Stimulated activated CD4-positive, alpha-beta T cell treated with anti-CD3 and anti-CD28 coated beads, Interleukin-4, amount 100 ng/mL, for 1 hour (primary cell): ENCODE measurements at places on chromosomes 6 and 20.
A peak's percentile ranks its signal among the peaks of the same experiment; 100 is the strongest.

DNA sequence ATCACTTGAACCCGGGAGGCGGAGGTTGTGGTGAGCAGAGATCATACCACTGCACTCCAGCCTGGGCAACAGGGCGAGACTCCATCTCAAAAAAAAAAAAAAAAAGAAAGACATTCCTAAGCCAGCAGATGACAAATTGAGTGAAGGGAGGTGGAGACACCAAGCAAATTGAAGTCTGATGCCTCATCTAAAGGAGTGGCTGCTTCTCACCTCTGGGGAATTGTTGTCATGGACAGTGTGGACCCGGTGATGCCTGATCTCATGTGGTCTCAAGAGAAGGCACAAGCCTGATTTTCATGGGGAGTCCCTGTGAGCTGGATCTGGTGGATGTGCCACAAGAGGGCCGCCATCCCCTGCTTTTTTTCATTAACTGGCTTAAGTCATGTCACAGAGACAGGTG lies 272.0 kb downstream of the ZNF217 start:
- DNase-seq, result no peak

- no peak for DNase-seq
These were observed 14.7 kb downstream of the LRRC73 start for GRCh38 chr6:43495409-43495941.

DNA sequence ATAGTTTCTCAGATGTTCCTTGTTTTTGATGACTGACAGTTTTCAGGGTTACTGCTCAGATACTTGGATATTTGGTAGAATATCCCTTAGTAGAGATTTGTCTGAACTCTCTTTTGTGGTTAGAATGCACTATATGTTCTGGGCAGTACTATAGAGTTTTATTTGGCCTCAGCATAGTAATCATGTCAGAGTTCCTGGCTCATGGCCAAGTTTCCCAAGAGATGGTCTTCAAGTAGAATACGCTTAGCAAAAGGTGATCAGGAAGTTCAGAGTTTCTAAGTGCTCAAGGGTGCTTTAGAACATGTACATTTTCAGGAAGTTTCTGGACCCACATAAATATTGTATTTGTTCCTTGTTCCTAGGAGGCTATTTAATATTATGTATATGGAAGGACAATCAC lies 1209.7 kb upstream of the GJE1 start:
- DNase-seq, result no peak

DNA sequence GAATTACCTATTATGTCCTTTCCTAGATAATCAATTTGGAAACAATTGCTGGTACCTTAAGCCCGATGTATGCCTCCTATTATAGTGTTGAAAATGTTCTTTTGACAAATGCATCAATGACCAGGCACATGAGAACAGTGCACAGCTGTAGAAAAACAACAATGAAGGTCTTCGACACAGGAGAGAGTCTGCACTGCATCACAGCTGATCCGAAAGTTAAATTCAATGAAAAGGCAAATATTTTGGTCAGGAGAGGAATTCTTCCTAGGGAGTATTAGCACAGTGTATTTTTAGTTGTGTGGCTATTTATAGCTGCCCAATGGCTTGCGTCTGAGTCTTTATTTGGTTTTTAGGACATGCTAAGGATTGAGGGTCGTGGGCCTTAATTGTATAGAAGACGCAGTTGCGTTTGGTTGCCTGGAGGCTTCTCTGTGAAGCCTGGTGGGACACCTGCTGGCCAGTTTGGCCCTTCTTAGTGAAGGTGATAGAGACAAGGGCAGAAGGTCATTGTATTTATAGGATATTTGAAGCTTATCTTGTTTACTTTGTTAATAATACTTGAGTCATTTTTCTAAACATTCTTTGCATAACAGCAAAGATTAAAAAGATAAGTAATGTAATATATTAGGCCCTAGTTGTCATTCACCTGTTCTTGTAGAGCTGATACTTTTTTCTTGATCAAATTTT lies 72.3 kb downstream of the CDYL start:
- peak; percentile 6 for DNase-seq

DNA sequence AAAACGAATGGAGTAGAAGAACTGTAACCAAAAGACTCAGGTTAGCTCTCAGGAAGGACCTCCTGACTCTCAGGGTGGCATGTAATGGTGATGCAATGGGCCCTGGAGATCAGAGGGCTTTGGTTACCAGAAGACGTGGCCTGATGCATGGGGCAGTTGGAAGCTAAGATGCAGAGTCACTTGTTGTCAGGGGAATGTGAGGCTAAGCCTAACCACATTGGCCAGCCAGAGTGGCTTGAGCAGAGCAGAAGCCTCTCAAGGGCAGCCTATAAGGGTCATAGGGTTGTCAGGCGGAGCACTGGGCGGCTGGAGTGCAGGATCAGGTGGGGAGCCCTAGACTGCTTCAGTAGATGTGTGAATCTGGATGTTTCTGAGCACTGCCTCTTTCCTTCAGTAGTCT lies 5.9 kb downstream of the CNBD2 start:
- no peak for DNase-seq

DNA sequence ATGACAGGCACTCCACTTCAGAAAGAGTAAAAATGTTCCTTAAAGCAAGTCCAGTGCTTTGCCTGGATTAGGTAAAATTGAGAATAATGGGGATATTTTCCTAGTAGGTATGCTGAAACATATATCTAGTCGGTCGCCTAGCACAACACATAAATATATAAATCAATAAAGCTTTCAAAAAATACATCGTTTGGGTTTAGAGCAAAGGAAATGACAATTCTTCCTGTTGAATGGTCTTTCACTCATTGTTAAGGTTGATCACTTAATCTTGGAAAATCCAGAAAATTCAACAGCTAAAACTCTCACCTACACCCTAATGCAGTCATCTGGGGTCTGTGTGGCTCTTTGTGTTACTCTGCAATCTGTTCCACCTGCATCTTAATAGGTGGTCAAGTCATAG lies 13.9 kb downstream of the HAO1 start:
- no peak for DNase-seq

- DNase-seq, result no peak
These were observed 2.2 kb upstream of the CENPB start for GRCh38 chr20:3788685-3789155.

DNA sequence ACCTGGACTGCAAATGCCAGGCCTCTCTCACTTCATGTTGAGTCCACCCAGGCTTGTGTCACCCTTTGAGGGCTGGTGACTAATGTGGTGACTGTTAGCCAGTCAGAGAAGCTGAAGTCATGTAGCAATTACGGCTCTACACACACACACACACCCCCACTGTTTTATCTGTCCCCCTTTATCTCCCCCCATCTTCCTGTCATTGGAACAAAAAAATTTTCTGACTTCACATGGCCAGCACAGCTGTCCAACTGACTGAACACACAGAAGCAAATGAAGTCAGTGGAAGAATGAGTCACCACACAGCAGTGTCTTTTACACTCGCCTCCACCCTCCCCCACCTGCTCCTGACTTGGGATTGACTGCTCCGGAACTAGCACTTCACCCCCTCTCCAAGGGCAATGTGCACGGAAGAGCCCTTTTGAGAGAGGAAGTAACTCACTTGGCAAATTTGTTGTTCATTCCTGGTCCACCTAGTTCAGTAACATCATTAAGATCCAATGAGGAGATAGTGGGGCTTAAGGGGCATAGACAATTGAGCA lies 198.0 kb downstream of the RNF144B start:
- no peak for DNase-seq

GRCh38 chr6:105573138-105573537 lies 170.3 kb upstream of the PREP start:
- DNase-seq, result no peak

- no peak for DNase-seq
These were observed 54.9 kb downstream of the CPNE5 start for GRCh38 chr6:36784376-36784636.

GRCh38 chr6:32709625-32710024 lies 31.6 kb upstream of the HLA-DQA2 start:
- DNase-seq, result no peak

DNA sequence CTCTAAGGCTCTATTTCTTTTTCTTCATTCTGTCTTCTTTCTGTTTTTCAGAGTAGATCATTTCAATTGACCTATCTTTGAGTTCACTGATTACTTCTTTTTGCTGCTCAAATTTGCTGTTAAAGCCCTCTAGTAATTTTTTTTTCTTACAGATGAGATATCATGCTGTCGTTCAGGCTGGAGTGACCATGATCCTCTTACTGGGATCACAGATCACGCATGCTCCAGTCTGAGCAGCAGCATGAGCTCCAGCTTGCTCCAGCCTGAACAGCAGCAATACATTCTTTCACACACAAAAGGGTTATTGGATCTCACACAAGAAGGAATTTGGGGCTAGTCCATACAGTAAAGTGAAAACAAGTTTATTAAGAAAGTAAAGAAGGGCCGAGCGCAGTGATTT lies 12.3 kb upstream of the TRIM38 start:
- no peak for DNase-seq

DNA sequence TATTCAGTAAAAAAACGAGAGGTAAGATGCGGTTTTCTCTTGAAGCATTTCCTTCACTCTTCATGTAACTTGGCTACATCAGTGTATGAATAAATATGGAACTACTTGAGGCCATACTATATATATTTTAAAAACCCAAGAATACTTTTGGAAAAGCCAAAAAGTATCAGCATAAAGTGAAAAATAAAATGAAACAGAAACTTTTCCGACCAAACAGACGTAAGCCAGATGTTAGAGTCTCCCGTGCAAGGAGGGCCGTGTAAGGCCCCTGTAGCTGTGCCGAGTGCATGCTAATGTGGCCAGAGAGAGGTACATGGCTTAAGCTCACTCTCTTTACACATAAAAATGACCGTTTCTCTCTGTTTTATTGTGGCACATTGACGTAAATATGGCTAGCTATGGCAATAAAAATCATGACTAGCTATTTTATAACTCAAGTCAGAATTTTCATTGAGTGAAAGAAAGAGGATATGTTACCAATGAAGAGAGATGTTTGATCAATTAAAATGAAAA lies 140.1 kb upstream of the GMDS start:
- DNase-seq, result no peak

DNA sequence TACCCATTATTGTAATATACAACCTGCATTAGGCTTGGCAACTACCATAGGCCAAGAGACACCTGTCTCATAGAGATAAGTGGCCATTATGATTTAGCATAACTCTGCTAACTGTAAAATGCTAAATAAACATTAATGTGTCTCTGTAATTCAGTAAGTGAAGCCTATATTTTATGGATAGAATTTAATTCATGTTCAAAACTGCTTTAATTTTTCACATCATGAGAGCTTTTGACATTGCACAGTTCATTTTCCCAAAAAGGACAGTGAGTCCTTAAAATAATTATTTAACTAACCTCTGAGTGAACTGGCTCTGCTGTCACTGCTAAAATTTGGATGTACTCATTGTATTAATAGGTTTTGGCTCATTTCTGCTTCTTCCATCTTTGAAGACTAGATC lies 41.4 kb upstream of the TMX4 start:
- no peak for DNase-seq

DNA sequence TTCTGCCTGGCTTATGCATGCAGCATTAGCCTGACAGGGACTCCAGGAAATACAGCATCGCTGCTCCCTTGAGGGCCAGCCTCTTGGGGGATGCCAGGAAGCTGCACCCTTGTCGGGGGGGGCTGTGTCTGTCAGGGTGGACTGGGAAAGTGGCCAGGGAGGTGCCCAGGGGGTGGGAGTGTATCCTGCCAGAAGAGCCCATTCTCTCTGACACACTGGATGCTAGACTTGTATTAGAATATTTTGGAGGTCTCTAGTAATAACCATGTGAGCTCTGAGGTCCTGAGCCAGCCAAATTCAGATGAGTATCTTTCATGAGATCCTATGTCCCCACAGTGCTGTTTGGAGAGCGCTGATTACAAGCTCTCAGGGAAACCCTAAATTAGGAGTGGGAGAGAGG lies 89.1 kb downstream of the MYLK4 start:
- no peak for DNase-seq

DNA sequence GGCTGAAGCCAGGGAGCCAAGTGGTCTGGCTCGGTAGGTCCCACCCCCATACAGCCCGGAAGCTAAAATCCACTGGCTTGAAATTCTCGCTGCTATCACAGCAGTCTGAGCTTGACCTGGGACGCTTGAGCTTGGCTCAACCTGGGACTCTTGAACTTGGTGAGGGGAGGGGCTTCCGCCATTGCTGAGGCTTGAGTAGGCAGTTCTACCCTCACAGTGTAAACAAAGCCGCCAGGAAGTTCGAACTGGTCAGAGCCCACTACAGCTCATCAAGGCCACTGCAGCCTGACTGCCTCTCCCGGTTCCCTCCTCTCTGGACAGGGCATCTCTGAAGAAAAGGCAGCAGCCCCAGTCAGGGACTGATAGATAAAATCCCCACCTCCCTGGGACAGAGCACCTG lies 1337.7 kb downstream of the HACE1 start:
- DNase-seq, result no peak

DNA sequence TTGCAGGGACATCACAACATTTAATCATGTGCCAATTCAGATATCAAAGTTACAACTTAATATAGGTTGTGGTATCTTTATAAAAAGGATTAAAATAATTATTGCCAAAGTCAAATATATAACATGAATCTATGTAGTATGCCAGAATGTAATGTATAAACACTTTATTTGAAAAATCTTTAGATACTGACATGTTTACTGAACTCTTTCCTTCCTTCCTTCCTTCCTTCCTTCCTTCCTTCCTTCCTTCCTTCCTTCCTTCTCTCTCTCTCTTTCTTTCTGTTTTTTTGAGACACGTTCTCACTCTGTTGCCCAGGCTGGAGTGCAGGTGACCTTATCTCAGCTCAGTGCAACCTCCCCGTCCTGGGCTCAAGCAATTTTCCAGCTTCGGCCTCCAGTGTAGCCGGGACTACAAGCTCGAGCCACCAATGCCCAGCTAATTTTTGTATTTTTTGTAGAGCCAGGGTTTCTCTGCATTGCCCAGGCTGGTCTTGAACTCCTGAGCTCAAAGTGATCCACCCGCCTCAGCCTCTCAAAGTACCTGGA lies 496.8 kb upstream of the CITED2 start:
- no peak for DNase-seq

DNA sequence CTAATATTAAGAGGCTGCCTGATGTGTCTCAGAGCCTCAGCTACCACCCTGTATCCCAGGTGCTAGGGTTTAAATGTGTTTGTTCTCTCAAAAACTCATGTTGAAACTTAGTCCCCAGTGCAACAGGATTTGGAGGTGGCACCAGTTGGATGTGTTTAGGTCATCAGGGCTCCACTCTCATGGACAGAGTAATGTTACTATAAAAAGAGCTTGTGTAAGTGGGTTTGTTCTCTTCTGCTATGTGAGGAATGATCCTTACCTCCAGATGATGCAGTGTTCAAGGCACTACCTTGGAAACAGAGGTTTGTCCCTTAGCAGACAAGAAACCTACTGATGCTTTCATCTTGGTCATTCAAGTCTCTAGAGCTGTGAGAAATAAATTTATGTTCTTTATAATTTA lies 164.9 kb upstream of the EPHA7 start:
- DNase-seq, result no peak

GRCh38 chr20:49281059-49281912 lies 3.4 kb upstream of the ZNFX1 start:
- no peak for DNase-seq

DNA sequence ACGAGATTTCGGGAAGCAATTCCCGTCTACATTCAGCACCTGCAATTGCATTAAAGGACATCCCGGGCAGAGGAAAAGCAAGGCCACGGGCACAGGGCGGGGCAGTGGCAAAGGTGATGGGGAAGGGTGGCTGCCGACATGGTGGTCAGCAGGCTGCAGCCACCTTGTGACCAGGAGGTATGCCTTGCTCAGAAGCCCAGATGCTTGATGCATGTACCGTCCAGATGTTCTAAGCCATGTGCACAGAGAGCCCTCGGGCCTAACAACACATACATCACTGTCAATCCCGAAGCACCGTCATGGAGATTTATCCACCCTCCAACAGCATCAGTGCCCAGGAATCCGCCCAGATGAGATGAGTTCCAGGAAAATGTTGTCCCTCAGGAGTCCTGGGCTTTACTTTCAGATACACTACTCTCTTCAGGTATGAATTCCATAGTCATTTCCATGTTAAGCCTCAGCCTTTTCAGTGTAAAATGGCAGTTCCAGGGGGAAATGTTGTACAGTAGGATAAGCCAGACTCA lies 77.8 kb upstream of the FRMD1 start:
- no peak for DNase-seq
